ENCODE measurements at places on chromosomes 3 and 15.

DNA sequence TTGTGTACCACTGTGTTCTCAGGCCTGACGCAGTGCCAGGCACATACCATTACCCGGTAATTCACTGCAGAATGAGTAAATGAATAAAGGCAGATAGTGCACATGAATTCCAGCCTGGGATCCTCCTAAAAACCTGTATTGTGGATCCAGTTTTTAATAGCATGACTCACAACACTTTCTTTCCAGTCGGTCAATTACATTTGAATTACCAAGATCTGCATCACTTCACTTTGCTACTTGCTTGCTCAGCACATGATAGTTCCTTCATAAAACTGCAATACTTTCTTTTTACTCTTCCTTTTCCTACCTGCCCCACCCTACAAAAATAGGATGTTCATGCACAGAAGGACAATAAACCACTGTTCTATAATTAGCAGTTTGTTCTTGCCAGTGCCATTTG is 553.8 kb downstream of the MAGI1 start:
- DNase-seq: no peak

GRCh38 chr3:185470323-185470722 is 28.5 kb downstream of the TMEM41A start:
- DNase-seq: no peak

- DNase-seq: no peak
Measured at GRCh38 chr3:142021127-142021526, 128.2 kb downstream of the TFDP2 start.

GRCh38 chr3:151166161-151166560 is 36.9 kb downstream of the GPR171 start:
- DNase-seq: no peak

DNA sequence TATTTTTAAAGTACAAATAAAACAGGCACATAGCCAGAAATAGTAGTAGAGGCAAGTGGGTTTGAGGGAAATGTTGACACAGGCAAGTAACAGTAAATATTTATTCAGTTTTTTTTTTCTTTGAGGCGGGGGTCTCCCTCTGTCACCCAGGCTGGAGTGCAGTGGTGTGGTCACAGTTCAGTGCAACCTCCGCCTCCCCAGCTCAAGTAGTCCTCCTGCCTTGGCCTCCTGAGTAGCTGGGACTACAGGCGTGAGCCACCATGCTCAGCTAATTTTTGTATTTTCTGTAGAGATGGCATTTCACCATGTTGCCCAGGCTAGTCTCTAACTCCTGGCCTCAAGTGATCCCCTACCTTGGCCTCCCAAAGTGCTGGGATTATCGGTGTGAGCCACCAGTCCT is 43.5 kb downstream of the PHLDB2 start:
- no peak for DNase-seq

- no peak for DNase-seq
Measured at GRCh38 chr15:77617476-77618230, 15.1 kb downstream of the LINGO1 start.

DNA sequence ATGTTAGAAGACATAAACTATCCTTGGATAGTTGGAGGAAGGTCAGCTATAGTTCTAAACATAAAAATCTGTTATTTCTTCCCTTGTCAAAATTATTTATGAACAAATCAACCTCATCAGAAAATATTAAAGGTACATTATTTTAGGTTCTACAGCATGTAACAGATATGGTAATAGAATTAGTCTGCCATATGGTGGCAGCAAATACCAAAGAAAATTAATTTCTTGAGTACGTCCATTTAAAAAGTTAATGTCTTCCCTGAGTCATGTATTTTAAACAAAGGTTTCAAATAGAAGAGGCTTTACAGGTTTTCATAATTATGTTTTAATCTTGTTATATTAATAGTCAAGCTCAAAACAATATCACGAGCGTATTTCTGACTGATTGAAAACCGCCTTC is 17.9 kb upstream of the ANKRD28 start:
- no peak for DNase-seq

GRCh38 chr15:69754313-69754712 is 301.7 kb downstream of the RPLP1 start:
- DNase-seq: no peak

DNA sequence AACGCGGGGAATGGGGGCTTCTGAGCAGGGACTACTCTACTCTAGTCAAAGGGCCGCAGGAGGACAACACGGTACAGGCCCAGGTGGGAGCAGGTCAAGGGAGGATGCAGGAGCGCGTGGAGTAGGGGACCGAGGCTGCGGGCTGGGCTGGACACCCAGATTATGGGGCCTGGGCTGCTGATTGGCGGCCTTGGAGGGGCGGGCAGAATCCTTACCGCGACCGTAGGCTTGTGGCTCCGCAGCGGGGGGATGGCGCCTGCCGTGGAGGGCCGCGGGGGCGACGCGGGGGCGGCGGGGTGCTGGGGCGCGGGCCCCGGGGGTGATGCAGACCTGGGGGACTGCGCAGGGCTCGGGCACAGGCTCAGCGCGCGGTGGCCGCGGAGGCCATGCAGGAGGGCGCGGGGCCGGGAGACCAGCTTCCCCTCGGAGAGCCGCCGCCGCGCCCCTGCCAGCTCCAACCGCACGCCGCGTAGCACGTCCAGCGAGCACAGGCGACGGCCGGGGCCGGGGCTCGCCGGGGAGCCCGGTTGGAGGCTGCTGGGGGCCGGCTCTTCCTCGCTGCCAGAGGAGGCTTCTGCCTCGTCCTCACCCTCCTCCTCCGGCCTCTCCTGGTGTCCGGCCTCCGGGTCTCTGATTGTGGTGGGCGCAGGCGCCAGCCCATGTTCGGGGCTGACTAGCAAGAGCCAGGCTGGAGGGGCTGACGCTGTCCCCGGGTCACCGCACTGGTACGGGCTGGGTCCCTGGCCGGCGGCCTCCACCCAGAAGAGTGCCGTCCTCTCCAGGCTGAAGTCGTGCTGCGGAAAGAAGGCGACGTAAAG is 12.9 kb downstream of the UBAP1L start:
- DNase-seq: no peak

DNA sequence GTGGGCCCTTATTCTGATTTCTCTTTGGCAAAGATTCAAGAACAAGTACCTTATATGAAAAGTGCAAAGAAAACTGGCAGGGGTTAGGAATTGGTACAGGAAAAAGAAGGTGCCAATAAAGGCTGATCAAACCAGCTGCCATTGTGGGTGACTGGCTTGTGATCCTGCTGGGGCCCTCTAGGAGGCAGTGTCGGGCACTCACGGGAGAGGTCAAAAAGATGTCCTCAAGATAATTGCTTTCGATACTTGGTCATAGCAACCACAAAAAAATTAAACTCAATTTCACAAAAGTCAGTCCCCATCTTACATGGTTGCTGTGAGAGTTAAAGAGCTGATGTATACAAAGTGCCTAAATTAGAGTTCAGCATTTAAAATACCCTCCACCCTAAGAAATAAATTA is 31.0 kb upstream of the CAV3 start:
- DNase-seq: no peak

DNA sequence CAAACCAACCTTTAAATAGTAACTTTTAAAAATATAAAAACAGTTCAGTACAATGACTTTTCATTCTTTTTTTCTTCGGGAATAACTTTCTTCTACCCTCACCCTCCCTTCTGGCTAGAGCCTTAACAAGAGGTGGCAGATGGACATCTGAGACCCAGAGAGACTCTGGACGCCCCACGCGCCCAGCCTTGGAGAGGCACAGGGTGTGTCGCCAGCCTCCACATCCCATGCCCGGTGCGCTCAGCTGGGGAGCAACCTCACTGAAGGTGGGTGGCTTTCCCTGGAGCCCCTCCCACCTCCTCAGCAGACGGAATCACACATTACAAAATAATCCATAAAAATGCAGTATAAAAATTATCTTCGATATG is 49.5 kb downstream of the TLE3 start:
- no peak for DNase-seq

DNA sequence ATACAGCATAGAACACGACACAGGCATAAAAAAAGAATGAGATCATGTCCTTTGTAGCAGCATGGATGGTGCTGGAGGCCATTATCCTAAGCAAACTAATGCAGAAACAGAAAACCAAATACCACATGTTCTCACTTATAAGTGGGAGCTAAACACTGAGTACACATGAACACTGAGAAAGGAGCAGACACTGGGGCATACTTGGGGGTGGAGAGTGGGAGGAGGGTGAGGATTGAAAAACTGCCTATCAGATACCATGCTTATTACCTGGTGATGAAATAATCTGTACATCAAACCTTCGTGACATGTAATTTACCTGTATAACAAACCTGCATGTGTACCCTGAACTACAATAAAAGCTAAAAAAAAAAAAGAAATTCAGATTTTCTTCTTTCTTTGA is 100.4 kb downstream of the PPM1L start:
- DNase-seq: no peak

DNA sequence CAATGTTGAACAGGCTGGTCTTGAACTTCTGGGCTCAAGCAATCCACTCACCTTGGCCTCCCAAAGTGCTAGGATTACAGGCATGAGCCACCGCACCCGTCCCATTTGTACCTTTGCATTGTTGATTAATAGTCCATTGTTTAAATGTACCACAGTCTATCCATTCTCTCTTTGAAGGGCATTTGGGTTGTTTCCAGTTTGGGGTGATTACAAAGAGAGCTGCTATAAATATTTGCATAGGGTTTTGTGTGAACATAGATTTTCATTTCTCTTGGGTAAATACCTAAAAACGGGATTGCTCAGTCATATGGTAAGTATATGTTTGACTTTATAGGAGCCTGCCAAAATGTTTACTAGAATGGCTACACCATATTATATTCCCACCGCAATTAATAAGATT is 13.7 kb upstream of the PTPRG start:
- DNase-seq: no peak

- DNase-seq: no peak
Measured at GRCh38 chr3:187077085-187077484, 62.2 kb downstream of the RPL39L start.

All from Right ventricle myocardium superior (tissue), 1 donor.